ENCODE measurements at places on chromosomes 5 and 9. TPM values are rescaled to one million over a fixed set of nuclear protein-coding genes. Genes with fewer than 3 reads are reported as not detected.

The KCNV2 gene
- not detected for total RNA-seq

The PCDHB12 gene
- total RNA-seq, result 5.1 TPM

The SPINK13 gene
- not detected for total RNA-seq

The SPOCK1 gene
- 2.5 TPM for total RNA-seq

The F12 gene
- 0.81 TPM for total RNA-seq

The SIGMAR1 gene
- total RNA-seq, result 165 TPM

The GARNL3 gene
- 7.8 TPM for total RNA-seq

The PCDHB10 gene
- 2.8 TPM for total RNA-seq

The CDO1 gene
- 3.2 TPM for total RNA-seq

The OR5C1 gene
- not detected for total RNA-seq
